IMR-90 (cell line): ENCODE measurements at places on chromosomes 6 and 20. TPM values are rescaled to one million over a fixed set of nuclear protein-coding genes. Genes with fewer than 3 reads are reported as not detected.

The ACTR5 gene
- 5.3 and 6.6 TPM in 2 replicates for total RNA-seq

- peak; percentile 15 for DNase-seq
Observed at GRCh38 chr20:11496380-11496779, 421.3 kb upstream of the BTBD3 start.

DNA sequence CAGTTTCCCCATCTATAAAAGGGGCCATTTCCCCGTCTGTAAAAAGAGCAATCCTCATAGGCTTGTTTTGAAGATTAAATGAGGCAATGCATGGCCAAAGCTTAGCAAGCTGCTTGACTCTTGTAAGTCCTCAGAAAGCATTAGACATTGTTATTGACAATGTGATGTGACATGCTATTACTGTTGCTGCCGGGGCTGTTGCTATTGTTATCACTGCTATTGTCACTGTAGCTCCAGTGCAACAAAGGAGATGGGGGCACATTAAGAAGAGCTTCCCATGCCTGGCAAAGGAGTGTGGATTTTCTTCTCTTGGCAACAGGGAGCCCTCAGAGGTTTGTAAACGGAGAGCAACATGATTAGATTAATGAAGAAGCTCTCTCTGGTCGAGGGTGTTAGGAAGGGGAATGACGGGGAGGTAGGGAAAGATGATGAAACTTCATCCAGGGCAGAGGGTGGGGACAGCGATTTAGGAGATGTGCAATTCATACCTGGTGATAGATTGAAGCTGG, 33.1 kb upstream of the FAM83D start:
- no peak for DNase-seq

The MAN1A1 gene
- total RNA-seq: 5.9 and 11.4 TPM in 2 replicates

- DNase-seq: no peak
Observed at GRCh38 chr20:60570481-60571277, 612.5 kb downstream of the CDH26 start.

DNA sequence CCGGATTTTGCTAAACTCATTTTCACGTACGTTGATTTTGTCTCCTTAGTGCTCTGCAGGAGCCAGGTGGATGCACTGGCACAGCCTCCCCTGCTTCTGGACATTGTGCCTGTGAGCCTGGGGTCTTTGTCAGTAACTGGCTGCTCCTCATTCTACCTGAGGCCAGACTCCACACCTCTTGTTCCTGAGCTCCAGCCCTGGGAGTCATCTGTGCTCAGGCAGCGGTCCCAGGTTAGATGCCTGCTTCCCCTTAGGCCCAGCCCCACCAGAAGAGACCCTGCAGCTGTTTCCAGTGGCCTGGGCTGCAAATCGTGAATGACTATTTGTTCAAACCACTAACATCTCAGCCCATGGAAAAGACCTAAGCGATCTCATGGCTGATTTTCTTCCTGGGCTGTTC, 129.1 kb downstream of the ERMARD start:
- DNase-seq: no peak

The HSPA1L gene
- total RNA-seq: 1.3 and 1.4 TPM in 2 replicates

GRCh38 chr6:157669747-157670216, 153.3 kb upstream of the SNX9 start:
- peak; percentile 71 for DNase-seq

The SIRPB2 gene
- not detected in 2 replicates for total RNA-seq

DNA sequence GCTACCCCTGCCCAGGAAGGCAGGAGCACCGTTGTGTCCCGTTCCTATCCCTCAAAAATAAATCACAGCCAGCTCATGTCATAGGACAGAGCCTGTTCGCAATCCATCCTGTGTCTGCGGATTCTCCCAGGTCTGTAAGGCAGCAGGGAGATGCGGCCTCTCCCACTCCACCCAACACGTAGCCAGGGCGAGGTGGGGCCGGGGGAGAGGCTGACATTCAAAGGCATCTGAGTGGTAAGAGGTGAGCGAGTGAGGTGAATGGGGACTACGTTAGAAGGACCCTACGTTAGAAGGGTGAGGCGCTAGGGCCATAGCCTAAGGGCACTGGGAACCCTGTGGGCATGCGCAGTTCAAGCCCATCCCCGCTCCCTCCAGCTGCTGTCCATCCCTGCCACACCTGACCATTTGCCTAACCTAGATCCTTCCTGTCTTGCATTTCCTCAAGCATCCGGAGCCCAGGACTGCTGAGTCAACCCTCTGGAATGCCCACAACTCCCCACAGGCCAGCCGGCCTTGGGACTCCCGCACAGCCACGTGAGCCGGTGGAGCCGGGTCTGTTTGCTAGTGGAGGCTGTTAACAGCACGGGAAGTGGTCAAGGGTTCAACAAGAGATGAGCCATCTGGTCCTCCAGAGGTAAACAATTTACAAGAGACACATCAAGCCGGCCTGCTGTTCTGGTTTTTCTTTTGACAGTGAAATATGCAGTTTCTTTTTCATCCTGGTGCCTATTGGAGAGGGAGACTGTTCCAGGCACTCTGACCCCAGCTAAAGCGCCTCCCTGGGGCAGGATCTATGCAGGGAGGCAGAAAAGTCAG, 45.9 kb downstream of the RIPOR3 start:
- peak; percentile 100 for DNase-seq

DNA sequence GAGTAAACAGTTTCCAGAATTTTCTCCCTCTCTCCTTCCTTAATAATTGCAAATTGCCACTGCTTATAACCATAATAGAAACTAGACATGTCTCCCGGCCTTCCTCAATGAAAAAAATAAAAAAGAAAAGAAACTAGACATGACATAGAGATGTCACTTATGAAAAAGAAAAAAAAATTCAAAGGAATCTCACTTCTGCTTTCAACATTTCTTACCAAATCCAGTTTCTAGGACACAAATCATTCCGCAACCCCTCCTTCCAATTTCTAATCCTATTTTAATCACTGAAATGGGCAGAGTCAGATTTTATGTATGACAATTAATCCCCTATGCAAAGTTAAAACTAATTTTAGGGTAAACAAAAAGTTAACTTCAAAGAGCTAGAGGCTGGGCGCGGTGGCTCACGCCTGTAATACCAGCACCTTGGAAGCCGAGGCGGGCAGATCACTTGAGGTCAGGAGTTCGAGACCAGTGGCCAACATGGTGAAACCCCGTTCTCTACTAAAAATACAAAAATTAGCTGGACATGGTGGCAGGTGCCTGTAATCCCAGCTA, 40.1 kb upstream of the EEF1A1 start:
- no peak for DNase-seq

GRCh38 chr6:51459958-51460357, 627.5 kb downstream of the PKHD1 start:
- no peak for DNase-seq

DNA sequence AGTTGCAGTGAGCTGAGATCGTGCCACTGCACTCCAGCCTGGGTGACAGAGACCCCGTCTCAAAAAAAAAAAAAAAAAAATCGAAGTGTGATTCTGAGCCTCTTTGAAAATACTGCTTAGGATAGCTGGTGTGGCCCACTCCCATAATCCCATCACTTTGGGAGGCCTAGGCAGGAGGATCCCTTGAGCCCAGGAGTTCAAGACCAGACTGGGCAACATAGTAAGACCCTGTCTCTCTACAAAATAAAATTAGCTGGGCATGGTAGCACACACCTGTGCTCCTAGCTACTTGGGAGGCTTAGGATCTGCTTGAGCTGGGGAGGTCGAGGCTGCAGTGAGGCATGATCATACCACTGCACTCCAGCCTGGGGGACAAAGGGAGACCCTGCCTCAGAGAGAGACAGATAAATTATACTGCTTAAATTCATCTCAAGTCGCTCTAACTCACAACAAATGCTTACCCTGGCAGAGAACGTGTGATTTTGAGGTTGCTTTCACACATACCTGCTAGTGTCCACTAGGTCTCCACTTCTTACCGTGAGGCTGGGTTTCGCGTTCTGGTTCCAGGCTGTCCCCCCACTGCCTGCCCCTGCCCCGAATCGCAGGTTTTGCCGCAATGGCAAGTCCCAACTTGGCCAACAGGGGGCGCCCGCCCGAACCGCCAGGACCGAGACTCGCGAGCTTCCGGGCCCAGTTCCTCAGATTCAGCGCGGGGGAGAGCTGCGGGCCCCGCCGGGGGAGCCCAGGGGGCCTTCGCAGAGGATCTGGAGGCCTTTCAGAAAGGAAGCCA, 12.3 kb upstream of the TMC2 start:
- DNase-seq: peak; percentile 66

The C6orf15 gene
- not detected in 2 replicates for total RNA-seq

The CRYBG1 gene
- 1.1 TPM in 2 replicates for total RNA-seq

DNA sequence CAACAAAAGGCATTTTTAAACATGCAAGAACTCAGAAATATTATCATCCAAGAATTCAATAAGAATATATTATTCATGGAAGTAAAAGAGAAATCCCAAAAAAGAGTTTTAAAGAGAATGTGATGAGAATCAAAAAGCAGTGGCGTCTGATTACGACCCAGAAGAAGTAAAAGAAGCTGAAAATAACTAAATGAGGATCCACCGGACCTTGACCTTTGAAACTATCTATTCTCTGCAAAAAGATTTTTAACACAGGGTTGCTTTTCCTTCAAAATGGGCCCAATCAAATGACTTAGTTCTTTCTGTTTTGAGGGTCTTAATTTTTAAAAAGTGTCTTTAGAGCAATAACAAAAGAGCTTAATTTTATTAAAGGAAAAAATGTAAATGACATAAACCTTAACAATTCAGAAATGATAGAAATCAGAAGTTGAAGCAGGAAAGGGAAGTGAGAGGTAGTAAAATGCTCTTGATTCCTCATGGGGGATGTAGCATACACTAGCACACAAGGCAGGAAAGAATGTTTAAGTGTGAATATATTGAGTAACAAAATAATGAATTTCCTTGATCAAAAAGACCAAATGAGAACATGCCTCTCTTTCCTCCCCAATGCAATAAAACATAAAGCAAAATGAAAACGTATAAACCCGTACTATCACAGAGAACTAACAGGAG, 223.1 kb upstream of the PRDM1 start:
- DNase-seq: no peak

GRCh38 chr6:55713436-55713835, 134.4 kb upstream of the HMGCLL1 start:
- peak; percentile 85 for DNase-seq

DNA sequence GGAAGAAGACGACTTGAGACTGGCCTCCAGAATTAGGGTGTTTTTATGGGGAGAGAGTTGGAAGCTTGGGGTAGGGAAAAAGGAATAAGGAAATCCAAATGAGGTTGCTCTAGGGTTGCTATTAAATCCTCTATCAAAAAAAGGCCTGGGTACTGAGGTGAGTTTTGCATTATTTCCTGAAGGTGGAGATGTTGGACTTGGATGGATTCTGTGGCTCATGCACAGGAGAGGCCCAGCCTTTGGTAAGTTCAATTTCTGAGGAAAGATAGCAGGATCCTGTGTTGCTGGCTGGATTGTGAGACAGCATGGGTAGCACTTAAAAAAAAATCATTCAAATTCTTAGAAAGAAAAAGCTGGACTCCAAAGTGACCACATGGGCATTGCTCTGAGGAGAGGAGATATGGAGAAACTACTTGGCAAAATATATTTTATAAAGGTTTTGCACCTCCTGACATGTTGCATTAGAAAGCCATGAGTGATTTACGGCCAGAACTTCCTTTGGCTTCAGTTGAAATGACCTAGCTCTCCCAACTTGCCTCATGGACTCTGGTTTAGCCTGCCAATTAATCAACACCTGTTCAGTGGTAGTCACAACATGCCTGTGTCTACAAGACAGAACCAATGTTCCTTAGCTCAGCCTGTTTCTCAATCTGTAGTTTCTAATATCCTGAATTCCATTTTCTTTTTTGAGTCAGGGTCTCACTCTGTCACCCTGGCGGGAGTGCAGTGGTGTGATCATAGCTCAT, 152.1 kb upstream of the RALGAPA2 start:
- no peak for DNase-seq

DNA sequence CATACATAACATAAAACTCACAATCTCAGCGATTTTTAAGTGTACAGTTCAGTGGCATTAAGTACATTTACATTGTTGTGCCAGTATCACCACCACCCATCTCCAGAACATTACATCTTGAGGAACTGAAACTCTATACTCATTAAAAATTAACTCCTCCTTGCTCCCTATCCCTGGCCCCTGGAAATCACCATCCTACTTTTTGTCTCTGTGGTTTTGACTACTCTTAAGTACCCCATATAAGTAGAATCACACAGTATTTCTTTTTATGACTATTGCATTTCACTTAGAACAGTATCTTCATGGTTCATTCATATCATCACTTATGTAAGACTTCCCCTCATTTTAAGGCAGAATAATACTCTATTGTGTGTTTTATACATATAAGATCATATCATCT, 1108.1 kb downstream of the GRIK2 start:
- no peak for DNase-seq

- DNase-seq: no peak
Observed at GRCh38 chr20:33784225-33784624, 26.9 kb upstream of the CHMP4B start.

The GJA1 gene
- total RNA-seq: 314 and 323 TPM in 2 replicates

DNA sequence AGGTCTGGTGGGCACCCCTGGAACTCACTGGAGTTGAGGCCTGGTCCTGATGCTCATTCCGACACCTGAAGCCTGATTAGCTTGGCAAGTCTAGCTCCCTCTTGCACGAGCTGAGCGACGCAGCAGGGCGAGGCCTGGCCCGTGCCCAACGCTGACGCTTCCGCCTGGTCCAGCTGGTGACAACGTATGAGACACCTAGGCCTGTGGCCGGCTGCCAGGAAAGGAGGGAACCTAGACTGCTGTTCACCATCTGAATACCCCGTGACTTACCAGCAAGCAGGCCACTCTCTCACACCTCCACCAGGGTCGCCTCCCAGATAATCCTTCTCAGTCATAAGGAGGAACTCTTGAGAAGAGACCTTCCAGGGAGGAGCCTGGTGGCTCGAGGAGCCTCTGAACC, 24.5 kb downstream of the YTHDF1 start:
- peak; percentile 19 for DNase-seq

The PDYN gene
- not detected in 2 replicates for total RNA-seq

DNA sequence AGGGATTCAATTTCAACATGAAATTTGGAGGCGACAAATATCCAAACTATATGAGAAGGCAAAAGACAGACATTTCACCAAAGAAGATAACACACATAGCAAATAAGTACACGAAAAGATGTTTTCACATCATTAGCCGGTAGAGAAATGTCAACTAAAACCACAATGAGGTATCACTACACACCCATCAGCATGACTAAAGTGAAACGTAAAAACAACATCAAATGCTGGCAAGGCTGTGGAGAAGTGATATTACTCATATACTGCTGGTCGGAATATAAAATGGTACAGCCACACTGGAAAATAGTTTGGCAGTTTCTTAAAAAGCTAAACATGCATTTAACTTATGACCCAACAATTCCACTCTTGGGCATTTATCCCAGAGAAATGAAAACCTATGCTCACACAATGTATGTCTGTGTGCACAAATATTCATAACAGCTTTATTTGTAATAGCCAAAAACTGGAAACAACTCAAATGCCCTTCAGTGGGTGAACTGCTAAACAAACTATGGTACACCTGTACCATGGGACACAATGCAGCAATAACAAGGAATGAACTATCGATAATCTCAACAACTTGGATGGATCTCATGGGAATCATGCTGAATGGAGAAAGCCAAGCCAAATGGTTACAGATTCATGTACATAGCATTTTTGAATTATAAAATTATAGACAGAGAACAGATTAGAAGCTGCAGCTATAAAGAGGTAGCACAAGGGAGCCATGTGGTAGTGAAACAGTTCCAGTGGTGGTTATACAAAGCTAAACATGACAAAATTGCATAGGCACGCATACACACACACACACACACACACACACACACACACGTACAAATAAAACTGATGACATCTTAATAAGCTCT, 8.6 kb downstream of the ADAT2 start:
- DNase-seq: peak; percentile 85
